ENCODE measurements at places on chromosomes 16 and 17.

DNA sequence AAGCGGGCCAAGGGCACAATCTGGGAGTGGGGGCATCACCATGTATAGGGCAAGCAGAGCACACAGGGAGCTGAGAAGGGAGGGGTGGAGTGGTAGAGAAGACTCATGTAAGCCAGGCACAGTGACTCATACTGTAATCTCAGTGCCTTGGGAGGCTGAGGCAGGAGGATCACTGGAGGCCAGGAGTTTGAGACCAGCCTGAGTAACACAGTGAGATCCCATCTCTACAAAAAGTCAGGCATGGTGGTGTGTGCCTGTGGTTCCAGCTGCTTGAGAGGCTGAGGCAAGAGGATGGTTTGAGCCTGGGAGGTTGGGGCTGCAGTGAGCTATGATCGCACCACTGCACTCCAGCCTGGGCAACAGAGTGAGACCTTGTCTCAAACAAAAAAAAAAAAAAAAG, 40.8 kb downstream of the ARHGAP27 start:
- no peak for DNase-seq

GRCh38 chr16:17229766-17230165, 241.0 kb downstream of the XYLT1 start:
- no peak for DNase-seq

DNA sequence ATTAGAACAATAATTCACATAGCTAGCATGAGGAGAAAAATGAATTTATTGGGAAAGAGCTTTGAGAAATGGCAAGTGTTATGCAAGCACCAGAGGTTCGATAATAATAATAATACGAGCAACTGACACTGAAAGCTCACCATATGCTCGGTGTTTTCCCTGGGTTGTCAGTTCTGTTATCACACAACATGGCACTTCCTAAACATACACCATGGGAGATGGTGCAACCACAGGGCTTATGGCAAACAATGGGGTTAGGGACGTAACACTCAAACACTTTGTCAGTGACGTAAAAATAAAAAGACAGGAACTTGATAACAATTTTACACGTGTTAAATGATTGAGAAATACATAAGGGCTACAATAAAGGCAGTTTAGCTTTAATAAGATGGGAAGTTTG, 23.7 kb downstream of the OR1D5 start:
- no peak for DNase-seq

DNA sequence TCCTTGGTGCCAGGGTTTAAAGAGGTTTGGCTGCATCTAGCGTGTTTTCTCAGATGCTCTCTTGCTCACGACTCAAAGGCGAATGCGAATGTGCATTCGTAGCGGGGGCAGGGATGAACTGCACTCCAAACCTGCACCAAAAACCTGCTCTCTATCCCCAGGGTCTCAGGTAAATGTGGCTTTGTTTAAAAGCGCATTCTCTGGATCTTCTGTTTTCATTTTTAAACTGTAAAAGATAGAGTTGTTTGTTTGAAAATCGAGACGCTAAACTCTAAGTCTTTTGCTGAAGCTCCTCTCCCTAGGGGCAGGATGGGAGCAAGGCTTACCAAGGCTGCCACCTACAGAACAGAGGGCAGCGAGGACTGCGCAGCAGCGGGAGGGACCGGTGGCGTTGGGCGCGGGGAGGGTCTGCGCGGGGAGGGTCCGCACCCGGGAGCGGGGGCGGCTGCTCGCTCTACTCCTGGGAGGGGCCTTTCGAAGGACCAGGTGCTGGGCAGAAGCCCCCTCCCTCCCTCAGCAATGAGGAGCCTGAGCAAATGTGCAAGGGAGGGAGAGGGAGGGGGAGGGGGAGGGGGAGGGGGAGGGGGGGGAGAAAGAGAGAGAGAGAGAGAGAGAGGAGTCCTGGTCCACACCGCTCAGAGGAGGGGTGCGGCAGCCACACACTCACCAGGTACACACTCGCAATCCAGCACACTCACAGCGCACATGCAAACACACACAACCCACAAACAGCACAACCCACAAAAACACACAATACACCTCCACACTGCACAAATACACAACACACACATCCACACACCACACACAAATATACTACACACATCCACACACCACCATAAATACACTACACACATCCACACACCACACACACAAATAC, 142.8 kb downstream of the GRIN2A start:
- peak; percentile 31 for DNase-seq

- DNase-seq, result peak; percentile 16
These were observed 525 bp downstream of the JPT1 start for GRCh38 chr17:75153780-75154194.

DNA sequence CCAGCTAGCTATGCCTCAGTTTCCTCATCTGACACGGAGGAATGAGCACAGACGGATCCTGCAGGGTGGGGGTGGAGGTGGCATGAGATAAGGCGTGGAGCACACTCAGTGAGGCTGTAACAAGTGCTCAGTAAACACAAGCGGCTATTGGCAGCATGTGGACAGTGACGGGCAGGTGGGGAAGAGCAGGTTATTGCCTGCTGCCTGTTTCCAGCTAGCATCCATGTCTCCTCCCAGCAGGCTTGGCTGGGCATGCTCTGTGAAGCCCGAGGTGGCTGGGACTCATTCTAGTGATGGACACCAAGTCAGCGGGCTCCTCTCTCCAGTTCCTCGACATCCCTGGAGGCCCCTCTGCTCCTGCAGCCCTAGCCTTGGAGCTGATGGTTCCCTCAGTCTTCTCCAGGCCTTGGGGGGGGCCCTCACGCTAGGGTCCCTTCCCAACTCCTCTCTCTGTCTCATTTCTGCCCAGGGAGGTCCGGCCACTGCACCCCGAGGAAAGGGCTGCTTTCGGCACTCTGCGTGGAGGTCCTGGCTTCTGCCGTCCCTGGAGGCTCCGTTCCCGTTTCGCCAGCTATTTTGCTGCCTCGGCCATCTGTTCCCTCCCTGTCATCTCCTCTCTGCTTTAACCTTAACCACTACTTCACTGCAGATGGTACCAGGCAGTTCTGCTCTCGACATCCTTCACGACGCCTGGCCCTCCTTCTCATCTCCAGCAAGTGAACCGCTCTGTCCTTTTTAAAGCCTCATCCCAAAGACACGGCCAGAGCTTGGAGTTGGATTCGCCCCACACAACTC, 6.2 kb downstream of the RTN4RL1 start:
- peak; percentile 53 for DNase-seq

- no peak for DNase-seq
These were observed 10.4 kb upstream of the COTL1 start for GRCh38 chr16:84628226-84628731.

DNA sequence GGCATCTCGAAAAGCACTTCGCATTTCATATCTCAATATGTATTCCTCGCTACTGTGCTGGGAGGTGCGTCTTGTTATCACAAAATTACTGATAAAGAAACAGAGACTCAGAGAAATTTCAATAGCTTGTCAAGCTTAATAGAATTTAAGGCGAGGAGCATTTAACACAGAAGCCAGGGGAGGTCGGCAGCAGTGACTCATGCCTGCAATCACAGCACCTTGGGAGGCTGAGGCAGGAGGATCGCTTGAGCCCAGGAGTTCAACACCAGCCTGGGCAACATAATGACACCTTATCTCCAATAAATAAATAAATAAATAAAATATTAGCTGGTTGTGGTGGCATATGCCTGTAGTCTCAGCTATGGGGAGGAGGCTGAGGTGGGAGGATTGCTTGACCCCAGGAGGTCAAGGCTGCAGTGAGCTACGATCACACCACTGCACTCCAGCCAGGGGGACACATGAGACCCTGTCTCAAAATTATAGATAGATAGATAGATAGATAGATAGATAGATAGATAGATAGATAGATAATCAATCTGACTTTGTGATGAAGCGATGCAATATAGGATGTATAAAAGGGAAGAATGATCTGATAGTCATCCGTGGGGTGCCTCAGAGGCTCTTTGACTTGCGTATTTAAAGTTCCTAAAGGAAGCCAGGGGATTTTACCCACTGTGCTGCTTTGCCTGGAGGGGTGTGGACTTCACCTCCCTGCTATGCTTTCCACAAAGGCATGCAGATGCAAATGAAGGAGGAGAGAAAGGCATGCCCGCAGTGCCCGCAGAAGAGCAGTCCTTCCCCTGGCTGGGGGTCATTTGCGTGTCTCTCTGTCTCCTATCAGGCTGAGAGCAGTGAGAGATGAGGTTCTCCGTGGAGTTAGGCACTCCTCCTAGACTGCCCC, 15.9 kb upstream of the USP10 start:
- no peak for DNase-seq

DNA sequence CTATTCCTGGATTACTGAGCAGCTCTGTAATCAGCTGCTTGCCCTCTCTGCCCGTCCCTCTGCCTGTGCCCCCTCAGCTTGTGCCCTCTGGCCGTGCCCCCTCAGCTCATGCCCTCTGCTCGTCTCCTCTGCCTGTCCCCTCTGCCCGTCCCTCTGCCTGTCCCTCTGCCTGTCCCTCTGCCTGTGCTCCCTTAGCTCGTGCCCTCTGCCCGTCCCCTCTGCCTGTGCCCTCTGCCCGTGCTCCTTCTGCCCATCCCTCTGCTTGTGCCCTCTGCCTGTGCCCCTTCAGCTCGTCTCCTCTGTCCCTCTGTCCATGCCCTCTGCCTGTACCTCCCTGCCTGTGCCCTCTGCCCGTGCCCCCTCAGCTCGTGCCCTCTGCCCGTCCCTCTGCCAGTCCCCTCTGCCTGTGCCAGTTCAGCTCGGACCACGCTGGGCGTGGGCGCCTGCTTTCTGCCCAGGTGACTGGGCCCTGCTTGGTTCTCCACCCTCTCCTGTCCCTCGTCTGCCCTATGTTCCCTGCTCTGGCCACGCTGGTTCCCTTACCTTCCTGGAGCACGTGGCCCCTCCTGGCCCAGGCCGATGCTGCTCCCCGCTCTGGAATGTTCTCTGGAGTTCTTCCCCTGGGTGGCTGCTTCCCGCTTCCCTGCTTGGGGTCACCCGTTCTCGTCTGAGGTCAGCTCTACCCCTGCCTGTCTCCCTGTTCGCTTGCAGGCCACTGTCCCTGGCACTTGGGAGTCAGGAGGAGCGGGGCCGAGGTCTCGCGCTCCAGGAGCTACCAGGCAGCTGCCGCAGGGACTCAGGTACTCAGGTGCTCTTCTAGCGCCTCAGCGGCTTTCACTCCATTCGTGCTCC, 63.9 kb downstream of the BANP start:
- DNase-seq, result no peak

DNA sequence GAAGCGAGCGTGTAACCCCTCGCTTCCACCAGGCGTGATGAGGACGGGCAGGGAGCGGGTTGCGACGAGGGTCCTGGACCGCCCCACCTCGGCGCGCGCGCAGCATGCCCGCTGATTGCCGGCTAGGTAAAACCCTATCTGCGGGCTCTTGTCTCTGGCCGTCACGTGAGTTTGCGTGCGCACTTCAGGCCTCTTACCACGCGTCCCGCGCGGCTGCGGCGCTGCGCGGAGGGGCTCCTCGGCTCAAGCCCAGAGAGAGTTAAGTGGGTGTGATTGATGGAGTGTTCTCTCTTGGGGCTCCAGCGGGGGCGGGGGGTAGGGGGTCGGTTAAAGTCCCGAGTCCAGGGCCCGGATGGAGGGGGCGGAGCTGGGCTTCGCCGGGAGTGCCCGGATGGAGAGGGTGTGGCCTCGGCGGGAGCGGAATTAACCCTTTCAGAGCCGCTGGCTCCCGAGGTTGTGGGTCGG, 7.9 kb downstream of the KDM6B start:
- peak; percentile 84 for DNase-seq

DNA sequence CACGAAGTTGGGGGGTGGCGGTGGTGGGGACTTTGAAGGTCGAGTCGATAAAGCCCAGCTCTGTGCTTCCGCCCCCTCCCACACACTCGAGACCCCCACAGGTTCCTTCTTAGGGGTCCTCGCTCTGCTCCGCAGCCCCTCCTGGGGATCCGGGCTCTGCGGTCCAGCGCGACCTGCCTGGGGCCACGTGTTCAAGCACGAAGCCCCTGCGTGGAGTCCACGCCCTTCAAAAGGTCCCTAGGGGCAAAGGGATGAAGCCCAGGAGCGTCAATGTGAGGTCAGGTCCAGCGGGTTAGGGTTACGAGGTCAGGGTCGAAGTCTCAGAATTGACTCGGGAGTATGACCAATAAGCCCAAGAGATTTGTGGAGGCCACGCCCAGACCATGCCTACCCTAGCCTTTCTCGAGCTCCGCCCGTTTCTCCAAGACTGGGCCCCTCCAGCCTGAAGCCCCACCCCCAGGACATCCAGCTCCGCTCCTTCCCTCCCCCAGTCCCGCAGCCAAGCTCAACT, 786 bp upstream of the CACNA1G start:
- no peak for DNase-seq

- DNase-seq, result peak; percentile 3
These were observed 128.4 kb upstream of the GOT2 start for GRCh38 chr16:58862334-58863021.

DNA sequence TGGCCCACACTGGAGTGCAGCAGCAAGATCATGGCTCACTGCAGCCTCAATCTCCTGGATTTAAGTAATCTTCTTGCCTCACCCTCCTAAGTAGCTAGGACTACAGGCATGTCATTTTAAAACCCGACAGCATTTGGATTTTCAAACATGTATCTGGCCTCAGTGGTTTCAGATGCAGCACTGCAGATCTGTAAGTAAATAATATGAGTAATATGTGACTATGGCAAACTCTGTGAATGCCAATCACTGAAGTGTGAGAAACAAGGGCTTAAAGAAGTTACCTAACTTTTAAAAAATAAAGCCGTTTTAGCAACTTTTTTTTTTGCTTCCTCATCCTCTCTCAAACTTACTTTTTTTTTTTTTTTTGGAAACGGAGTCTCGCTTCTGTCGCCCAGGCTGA, 11.9 kb downstream of the CEP20 start:
- DNase-seq, result no peak

DNA sequence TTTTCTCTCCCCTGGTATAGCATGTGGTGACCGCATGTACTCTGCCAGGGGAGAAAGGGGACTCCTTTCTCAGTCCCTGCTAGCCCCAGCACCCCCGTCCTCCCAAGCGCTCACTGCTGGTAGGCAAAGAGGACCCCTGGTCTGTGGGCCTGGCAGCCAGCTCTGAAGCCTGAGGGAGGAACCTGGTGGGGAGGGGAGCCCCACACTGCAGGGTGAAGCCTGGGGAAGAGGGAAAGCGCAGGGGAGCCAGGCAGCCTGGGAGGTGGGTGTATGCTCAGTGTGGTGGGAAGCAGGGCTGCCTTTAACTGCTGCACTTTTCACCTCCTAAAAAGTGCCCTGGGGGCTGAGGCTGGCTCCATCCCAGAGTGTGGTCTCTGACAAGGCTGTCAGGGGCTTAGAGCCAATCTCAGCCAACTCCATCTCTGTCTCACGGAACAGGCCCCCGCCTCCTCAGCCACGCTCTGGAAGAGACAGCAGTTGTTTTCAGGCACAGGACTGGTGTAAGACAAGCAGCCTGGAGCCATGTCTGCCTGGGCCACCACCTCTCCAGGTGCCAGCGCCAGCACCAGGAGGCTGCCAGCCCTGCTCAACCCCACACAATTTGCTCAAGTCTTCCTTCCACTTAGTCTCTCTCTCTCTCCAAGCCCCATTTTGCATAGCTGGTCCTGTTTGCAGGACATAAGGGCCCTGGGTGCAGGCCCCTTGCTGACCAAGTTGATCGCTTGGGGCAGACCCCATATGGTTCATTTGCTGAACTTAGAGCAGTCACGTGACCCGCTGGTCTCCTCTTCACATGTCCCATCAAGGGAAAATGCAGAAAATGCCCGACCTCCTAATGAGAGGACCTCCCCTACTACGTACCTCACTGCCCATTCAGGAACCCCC, 14.7 kb upstream of the TBX2 start:
- DNase-seq, result no peak

- DNase-seq, result no peak
These were observed 14.7 kb upstream of the CPNE2 start for GRCh38 chr16:57077714-57078113.

GRCh38 chr17:17358060-17358751, 55.0 kb downstream of the NT5M start:
- DNase-seq, result no peak

- peak; percentile 44 for DNase-seq
These were observed 2.9 kb downstream of the ZNF750 start for GRCh38 chr17:82836823-82837357.

- DNase-seq, result no peak
These were observed 161.5 kb upstream of the TOX3 start for GRCh38 chr16:52708476-52708875.

Measured in NCI-H748 treated with DMSO at 0.1 percent for 48 hours (cell line).